Activated CD8-positive, alpha-beta T cell treated with anti-CD3 and anti-CD28 coated beads, Interleukin-2, amount 10 ng/mL, durations not matched to agents 7 days and 5 days (primary cell): ENCODE measurements at places on chromosomes 11 and 22. TPM values are rescaled to one million over a fixed set of nuclear protein-coding genes. Genes with fewer than 3 reads are reported as not detected.

The C2CD2L gene
- 33.2 TPM for total RNA-seq

The MIOX gene
- not detected for total RNA-seq

DNA sequence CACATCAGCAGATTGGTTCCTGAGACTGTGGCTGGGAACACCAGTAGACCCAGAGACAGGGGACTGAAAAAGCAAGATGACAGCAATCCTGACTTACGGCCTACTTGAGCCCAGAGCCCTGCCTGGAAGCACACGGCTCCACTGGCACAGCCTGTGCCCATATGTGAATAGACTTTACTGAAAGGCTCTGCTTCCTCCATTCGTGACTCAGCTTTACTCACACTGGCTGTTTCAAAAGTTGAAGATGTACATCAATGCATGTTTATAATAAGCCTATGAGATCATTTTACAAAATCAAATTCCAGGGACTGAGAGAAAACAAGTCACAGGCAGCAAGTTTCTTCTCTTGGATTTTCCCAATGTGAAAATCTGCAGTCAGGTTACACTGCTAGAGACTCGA, 134.6 kb upstream of the TEAD1 start:
- H3K4me1 ChIP-seq, result no peaks in the 10 kb centered on the region
- DNase-seq, result no peak
- H3K4me3 ChIP-seq, result no peak overlapping the region

The CABP7 gene
- not detected for total RNA-seq

GRCh38 chr11:103703954-103704353, 332.5 kb upstream of the DDI1 start:
- DNase-seq, result no peak
- H3K27me3 ChIP-seq, result no peaks in the 10 kb centered on the region
- no peaks in the 10 kb centered on the region for H3K36me3 ChIP-seq
- no peaks in the 10 kb centered on the region for H3K4me1 ChIP-seq
- no peak overlapping the region for H3K4me3 ChIP-seq
- no peak overlapping the region for H3K27ac ChIP-seq

DNA sequence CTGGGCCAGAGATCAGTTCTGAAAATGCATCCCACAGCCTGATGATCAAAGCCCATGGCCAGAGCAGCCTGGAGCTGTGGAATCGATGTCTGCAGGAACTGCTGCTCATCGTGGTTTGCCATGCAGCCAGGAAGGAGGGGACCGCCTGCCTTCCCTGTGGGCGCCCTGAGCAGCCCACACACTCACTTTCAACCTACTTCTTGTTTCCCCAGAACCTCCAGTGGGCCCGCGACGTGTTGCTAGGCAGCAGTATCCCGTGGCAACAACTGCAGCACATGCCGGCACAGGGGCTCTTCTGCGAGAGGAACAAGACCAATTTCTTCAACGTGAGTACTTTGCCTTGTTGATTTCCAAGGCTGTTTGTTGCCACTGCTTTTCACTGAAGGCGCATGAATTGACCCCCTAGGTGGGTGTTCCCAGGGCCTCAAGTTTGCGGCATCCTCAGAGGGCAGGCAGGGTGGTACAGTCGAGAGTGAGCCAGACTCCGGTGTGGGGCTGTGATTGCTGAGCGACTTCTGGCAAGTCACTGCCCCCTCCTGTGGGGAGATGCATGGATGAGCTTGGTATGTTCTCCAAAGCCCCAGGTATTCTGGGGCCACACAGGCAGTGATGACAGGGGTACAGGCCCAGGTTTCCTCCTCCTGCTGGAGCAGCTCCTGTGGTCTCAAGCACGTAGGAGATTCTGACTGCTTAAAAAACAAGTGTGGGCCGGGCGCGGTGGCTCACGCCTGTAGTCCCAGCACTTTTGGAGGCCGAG, 47.0 kb upstream of the SUSD2 start:
- peak overlapping the region; percentile 65 for H3K27ac ChIP-seq
- no peak overlapping the region for H3K4me3 ChIP-seq
- H3K36me3 ChIP-seq, result peaks cover 48% of the 10 kb centered on the region
- H3K27me3 ChIP-seq, result no peaks in the 10 kb centered on the region
- DNase-seq, result peak; percentile 84

The CARD16 gene
- total RNA-seq, result 73.9 TPM

GRCh38 chr11:34331329-34331728, 26.5 kb downstream of the ABTB2 start:
- peaks cover 18% of the 10 kb centered on the region for H3K27me3 ChIP-seq
- DNase-seq, result no peak
- H3K4me3 ChIP-seq, result no peak overlapping the region
- H3K36me3 ChIP-seq, result no peaks in the 10 kb centered on the region
- H3K27ac ChIP-seq, result no peak overlapping the region

DNA sequence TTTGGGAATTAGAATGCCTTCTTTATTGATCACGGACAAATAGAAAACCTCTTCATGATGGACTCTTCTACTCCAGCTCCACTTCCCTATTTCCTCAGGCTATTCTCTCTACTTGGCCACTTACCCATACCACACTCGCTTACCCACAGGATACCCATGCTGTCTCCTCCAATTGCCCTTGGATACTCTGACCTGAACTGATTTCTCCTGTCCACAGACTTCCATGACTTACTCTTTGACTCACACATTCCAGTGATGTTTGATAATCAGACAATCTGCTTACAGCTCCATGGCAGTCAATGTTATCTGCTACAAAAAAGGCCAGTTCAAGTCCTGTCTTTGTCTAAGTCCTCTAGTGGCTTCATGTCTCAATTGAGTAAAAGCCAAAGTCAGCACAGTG, 292.0 kb upstream of the CTSC start:
- H3K27me3 ChIP-seq, result no peaks in the 10 kb centered on the region
- H3K36me3 ChIP-seq, result no peaks in the 10 kb centered on the region
- H3K4me1 ChIP-seq, result no peaks in the 10 kb centered on the region
- no peak overlapping the region for H3K27ac ChIP-seq

- DNase-seq, result no peak
- peaks cover 3% of the 10 kb centered on the region for H3K4me1 ChIP-seq
- H3K4me3 ChIP-seq, result no peak overlapping the region
- no peaks in the 10 kb centered on the region for H3K27me3 ChIP-seq
Measured at GRCh38 chr11:71992136-71992730, 6.5 kb upstream of the IL18BP start.

The HTR3B gene
- total RNA-seq, result not detected

- peak overlapping the region; percentile 84 for H3K27ac ChIP-seq
- H3K27me3 ChIP-seq, result peaks cover 17% of the 10 kb centered on the region
- H3K4me1 ChIP-seq, result peaks cover 34% of the 10 kb centered on the region
- peak overlapping the region; percentile 78 for H3K4me3 ChIP-seq
- no peaks in the 10 kb centered on the region for H3K36me3 ChIP-seq
Measured at GRCh38 chr11:77474684-77475060, 778 bp upstream of the PAK1 start.

GRCh38 chr11:111465400-111465799, 46.8 kb downstream of the BTG4 start:
- peaks cover 3% of the 10 kb centered on the region for H3K27me3 ChIP-seq
- no peak for DNase-seq
- no peaks in the 10 kb centered on the region for H3K36me3 ChIP-seq
- H3K4me1 ChIP-seq, result peaks cover 25% of the 10 kb centered on the region
- no peak overlapping the region for H3K27ac ChIP-seq

The C11orf97 gene
- total RNA-seq, result not detected

DNA sequence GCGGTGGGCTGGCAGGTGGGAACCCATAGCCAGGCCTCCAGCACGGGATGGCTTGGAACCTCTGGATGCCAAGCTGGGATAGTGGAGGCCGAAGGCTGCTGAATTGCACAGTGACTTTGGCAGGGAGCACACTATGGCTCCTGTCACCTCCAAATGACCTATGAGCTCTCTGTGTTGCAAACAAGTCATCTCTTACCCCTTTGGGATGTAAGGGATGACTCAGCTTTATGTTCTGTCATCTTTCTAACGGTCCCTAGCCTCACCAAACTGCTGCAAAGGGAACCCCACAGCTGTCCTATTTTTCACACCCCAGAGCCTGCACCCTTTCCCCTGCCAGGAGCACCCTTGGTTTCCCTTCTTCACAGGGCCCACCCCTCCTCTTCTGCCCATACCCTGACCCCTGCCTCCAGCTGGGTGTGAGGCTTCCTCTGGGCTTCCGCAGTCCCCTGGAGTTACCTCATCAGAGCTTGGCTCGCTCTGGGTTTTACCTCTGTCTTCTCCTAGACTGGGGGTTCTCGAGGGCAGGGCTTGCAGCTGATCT, 2.7 kb upstream of the SCUBE1 start:
- no peak overlapping the region for H3K4me3 ChIP-seq
- no peak overlapping the region for H3K27ac ChIP-seq
- H3K27me3 ChIP-seq, result peaks cover 41% of the 10 kb centered on the region
- no peak for DNase-seq

GRCh38 chr11:9313648-9314290, 624 bp downstream of the TMEM41B start:
- peaks cover 32% of the 10 kb centered on the region for H3K36me3 ChIP-seq
- peak overlapping the region; percentile 95 for H3K27ac ChIP-seq
- DNase-seq, result peak; percentile 46
- H3K4me3 ChIP-seq, result peak overlapping the region; percentile 97
- H3K27me3 ChIP-seq, result peaks cover 14% of the 10 kb centered on the region
- peaks cover 29% of the 10 kb centered on the region for H3K4me1 ChIP-seq

DNA sequence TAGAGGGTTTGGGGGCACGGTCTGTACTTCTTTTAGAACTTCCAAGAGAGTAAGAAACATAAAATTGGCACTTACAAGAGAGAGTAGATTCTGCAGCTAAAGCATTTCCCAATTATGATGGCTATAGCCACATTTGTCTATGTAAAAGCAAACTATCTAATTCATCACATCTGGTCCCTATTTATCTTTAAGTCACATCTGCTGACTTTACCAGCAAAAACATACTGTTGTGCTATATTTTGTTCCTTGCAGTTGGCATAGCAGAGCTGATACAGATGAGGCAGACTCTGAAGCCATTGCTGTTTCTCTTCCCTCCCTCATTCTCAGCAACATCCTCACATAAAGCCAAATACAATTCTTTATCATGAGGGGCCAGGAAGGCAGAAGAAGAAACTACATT, 1533.5 kb upstream of the RAG2 start:
- no peaks in the 10 kb centered on the region for H3K27me3 ChIP-seq
- no peaks in the 10 kb centered on the region for H3K4me1 ChIP-seq
- no peak for DNase-seq
- H3K27ac ChIP-seq, result no peak overlapping the region
- H3K36me3 ChIP-seq, result no peaks in the 10 kb centered on the region

GRCh38 chr22:40276996-40277823, 69.1 kb upstream of the ADSL start:
- H3K27ac ChIP-seq, result peak overlapping the region; percentile 3
- H3K4me1 ChIP-seq, result peaks cover 42% of the 10 kb centered on the region
- H3K36me3 ChIP-seq, result peaks cover 67% of the 10 kb centered on the region
- H3K27me3 ChIP-seq, result no peaks in the 10 kb centered on the region
- peak overlapping the region; percentile 69 for H3K4me3 ChIP-seq

The OR52I2 gene
- not detected for total RNA-seq

DNA sequence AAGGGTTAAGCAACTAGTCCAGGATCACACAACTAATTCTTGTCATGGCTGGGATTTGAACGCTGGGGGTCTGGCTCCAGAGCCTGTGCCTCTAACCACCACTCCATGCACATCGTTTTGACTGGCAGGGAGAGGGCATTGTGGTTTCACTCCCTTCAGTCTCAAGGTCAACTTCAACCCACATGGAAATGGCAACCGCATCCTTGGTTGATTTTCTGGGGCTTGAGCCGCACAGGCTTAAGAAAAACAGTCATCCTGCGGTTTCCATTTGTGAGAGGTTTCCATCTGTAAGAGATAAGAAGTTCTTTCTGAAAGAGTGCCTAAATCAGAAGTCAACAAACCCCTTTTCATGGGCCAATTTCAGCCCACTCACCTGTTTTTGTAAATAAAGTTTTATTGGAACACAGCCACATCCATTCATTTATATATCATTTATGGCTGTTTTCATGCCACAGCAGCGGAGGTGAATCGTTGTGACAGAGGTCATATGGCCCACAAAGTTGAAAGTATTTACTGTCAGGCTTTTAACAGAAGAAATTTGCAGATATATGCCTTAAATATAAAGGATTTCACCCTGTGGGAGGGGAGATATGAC, 65.7 kb downstream of the SGSM1 start:
- DNase-seq, result no peak
- no peaks in the 10 kb centered on the region for H3K27me3 ChIP-seq
- no peaks in the 10 kb centered on the region for H3K36me3 ChIP-seq
- H3K27ac ChIP-seq, result no peak overlapping the region

DNA sequence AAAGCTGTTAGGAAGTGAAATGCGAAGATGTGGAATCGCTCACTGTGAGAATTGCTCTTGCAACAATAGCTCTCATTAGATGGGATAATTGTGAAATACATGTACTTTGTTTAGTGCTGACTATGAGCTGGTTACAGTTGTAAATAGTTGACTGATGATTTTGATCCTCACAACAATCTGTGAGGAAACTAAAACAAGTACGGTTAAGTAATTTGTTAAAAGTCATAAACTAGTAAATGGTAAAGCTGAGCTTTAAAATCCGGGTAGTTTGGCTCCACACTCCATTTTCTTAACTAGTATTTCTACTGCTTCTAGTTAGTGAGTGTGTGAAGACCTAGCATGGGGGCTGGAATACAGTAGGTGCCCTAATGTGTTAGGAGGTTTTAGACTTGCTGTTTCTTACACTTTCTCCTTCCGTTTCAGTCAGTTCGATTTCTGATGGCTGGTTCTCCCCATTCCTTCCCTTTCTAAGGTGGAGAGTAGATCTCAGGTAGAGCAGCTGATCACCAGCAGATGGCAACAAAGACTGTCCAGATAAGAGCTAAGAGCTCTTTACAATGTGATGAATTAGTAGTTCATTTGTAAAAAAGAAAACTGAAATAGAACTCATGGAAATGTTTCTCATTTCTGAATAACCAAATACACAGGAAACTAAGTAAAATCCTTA, 16.3 kb upstream of the CYP2R1 start:
- H3K4me1 ChIP-seq, result peaks cover 51% of the 10 kb centered on the region
- DNase-seq, result peak; percentile 63
- H3K27ac ChIP-seq, result no peak overlapping the region

DNA sequence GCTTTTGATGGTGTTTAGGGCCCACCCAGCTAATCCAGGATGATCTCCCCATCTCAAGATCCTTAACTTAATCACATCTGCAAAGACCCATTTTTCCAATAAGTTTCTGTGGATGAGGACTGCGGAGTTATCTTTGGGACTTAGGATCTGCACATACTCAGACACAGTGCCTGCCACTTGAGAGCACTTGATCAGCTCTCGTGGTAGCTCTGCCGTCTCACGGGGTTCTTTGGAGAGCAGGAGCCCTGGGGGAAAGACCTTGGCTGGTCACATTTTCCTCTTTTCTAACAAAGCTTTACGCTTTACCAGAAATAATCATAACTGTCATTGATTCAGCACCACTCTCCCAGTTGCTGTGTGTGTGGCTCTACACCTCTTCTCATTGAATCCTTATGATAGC, 6.1 kb downstream of the HEPHL1 start:
- no peak overlapping the region for H3K27ac ChIP-seq
- H3K36me3 ChIP-seq, result no peaks in the 10 kb centered on the region
- H3K27me3 ChIP-seq, result no peaks in the 10 kb centered on the region
- H3K4me3 ChIP-seq, result no peak overlapping the region
- no peak for DNase-seq
